NCI-H1417 (cell line): ENCODE measurements at places on chromosomes 1 and 21.
A peak's percentile ranks its signal among the peaks of the same experiment; 100 is the strongest.

DNA sequence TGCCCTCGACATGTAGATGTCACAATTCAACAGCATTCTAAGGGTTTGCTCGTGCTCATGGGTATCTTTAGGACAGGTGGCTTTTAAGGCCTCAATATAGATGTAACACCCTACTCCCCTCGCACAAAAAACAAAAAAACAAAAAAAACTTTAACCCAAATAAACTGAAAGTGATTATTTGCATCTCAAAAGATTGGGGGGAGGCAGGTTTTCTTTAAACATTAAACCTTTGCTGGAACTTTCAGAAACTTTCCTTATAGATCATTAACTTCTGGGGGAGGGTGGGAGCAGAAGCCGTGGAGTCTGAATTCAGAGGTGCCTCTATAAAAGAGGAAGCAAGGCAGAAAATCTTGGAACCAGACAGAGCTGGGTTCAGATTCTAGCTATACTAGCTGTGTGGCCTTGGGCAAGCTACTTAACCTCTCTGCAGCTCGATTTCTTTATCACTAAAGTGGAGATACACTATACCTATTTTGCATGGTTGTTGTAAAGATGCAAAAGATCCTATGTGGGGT, 3.2 kb upstream of the KIAA1614 start:
- DNase-seq = no peak

DNA sequence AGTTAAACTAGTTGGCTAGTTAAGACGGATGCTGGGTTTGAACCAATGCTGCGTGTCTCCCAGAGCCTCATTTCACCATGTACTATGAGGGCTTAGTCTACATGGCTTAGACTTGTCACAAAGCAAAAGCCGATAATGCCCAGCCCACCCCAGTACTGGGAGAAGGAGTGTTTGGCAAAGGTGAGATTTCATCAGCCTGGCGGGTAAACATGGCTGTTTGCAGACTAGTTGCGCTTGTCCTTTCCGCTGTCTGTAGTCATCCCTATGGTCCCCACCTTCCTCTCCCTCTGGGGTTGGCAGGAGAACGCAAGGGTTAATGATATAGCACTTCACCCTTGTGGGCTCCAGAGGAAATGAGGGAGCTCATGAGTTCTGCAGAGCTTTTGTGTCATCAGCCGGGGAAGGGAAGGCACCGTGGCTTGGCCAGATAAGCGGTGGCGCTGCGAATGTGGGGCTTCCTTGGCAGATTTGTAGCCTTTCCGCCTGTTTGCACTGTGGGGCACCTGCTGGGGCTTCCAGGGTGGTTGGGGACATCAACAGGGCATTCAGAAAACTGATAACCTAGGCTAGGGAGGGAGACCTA, 29.2 kb downstream of the SOX13 start:
- DNase-seq = peak; percentile 73

DNA sequence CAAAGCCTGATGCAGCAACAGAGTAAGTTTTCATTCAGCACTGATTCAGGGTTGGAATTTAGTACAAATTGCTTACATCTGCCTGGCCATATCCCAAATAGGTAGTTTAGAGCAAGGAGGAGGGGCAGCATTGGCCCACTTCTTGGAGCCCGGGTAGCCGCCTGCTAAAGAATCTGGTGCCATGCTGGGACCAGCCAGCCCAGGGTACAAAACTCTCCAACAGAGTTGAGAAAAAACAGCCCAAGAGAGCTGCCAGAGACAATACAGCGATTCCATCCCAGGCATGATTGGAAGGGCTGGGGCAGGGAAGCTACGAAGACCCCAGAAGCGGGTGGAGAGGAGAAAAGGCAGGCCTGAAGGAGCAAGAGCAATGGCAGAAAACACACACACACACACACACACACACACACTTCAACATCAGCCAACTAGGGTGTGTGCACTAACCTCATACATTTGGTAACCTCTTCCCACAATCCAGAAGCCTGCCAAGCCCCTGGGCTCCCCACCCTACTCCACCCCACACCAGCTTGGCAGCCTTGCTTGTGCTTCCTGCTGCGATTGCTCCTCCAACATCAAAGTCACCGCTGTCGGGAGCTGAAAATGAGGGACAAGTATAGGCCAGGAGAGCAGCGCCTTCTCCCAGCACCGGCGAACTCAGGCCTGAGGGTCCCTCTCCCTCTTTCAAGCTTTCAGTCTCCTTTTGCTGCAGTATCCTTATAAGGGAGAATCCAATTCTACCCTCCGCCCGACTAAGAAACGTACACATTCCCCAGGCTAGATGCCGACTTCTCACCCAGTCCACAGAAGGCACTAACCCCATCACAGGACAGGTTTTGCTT, 1.2 kb downstream of the PIK3C2B start:
- DNase-seq = peak; percentile 92

DNA sequence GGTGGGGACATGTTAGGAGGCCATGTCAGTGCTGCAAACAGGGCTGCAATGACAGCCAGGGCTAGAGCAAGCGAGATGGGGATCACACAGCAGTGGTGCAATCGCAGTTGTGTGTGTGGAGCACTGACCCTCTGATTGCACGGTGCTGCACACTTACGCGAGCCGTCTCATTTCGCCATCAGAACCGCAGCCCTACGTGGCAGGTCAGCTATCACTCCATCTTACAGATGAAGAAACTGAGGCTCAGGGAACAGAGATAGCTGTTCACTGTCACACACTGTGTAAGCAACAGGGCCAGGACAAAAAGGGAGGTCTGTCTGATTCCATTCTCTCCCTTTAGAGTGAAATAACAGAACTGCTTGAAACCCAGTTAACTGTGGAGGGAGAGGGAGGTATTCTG, 104.8 kb upstream of the SLC45A1 start:
- DNase-seq = no peak

DNA sequence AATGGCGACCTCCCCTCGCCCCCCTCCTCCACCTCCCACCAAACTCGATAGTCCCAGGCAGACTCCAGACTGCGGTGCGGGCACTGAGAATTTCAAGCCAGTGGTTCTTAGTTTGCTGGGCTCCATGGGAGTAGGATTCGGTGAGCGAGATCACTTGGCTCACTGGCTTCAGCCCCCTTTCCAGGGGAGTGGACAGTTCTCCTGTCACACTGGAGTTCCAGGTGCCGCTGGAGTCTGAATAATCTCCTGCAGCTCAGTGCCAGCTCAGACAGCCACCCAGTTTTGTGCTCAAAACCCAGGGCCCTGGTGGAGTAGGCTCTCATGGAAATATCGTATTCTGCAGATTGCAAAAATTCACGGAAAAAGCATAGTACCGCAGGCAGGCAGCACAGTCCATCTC, 7.6 kb downstream of the OR2M7 start:
- DNase-seq = no peak

DNA sequence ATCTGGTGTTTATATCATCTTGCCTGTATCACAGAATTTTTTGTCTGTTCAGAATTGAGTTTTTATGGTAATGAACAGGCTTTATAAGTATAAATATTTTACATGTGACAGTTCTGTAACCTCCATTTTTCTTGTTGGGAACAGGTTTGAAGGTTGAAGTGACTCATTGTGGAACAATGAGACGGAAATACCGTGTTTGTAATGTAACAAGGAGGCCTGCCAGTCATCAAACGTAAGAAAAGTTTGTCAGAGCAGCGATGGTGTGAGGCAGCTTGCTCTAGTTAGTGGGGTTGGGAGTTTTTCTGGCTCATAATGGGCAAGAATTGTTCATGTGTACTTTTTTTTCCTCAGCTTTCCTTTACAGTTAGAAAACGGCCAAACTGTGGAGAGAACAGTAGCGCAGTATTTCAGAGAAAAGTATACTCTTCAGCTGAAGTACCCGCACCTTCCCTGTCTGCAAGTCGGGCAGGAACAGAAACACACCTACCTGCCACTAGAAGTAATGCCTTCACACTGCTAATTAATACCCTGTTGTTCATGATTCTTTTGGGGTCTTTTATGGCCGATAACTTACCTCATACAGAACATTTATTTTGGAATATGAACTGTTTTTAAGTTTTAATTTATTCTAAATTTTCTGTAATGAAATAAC, 75.2 kb upstream of the TEKT2 start:
- DNase-seq = no peak
